Putamen (tissue), 1 donor: ENCODE measurements at places on chromosomes 11 and 22.

DNA sequence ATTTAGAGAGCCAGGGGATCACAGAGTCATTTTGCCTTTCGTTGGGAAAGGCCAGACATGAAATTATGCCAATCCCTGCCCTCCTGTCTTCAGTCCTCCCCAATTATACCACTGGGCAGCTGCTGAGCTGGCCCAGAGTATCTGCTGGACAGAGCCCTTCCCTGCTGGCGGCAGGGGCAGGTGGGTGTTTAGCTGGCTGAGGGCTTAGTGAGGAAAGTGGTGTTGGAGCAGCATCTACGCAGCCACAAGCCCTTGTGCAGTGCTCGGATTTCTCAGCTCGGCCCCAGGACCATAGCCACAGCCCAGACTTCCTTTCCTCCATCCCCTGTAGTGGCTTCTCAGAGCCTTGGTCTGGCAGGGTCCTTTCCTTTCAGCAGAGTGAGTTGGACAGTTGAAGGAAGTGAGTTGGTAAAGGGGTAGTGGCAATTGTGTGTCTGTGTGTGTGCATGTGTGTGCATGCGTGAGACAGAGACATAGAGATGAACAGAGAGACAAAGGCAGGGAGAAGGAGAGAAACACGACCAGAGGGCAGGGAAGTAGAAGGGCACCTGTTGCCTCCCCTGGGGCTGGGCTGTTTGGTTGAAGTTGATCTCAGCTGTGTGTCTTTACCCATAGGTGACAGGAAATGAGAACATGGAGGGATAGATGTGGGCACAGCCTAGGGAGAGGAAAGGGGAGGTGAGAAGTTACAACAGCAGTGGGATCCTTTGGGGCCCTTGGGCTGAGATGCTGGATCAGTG, 66.2 kb downstream of the GRIK4 start:
- DNase-seq, result no peak

GRCh38 chr11:28877340-28877739, 769.2 kb downstream of the METTL15 start:
- no peak for DNase-seq

- DNase-seq, result no peak
Measured at GRCh38 chr11:129769059-129769458, 46.6 kb upstream of the TMEM45B start.

GRCh38 chr11:110968348-110969062, 256.3 kb upstream of the ARHGAP20 start:
- DNase-seq, result no peak

GRCh38 chr11:68948935-68949334, 31.9 kb downstream of the MRGPRD start:
- no peak for DNase-seq

DNA sequence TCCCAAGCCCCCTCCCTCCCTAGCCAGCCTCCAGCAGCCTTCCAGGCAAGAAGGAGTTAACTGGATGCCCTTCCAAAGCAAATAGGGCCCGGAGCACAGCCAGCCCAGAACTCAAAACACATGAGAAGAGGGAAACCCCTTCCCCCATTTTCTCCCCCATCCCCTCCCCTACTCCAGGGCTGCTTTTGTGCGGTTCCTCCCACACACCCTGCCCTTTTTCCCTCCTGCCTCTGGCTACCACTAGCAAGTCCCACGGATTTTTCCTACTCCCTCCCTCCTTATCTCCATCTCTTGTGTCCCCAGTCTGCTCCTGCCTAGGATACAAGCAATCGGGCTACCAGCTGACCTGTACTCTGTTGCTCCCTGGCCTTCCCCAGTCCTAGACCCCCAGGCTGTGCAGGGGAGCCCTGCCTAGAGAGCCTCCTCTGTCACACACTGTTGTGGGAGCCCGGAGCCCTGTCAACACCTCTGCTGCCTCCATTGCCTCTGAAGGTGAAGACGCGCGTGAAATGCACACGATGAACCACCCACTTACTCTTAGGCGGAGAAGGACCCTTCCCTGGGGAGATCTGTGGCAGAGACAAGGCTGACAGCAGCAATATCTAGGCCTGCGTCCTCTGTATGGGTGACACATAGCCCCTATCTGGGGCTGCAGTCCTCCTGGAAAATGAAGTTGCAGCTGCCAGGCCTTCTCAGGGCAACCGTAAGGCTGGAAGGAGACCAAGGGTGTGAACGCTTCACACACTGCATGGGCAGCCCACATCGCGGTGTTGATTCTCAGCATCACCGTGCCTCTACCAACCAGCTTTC, 282.8 kb downstream of the MN1 start:
- no peak for DNase-seq

GRCh38 chr11:34223021-34223813, 117.8 kb downstream of the NAT10 start:
- DNase-seq, result no peak
